ENCODE measurements at places on chromosomes 4 and X.

DNA sequence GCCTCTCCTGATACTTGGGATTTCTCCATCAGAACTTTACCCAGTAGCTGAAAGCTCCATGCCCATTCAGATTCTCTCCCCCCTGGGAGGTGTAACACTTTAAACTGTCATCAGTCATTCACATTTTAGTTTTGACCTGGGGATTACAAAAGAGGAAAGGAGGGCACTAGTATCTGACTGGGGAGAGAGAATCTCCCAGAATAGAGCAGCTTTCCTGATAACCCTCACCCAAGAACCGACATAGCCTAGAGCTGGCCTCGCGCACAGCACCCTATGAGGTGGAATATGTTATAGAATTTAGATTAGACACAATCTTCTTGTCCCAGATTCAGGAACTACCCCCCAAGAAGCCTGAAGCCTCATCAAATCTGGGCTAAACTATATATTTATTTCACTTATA lies 950.2 kb upstream of the TENM3 start:
- H3K27me3 ChIP-seq, result no peaks in the 10 kb centered on the region
- H3K36me3 ChIP-seq, result no peaks in the 10 kb centered on the region
- no peak for DNase-seq
- H3K4me3 ChIP-seq, result no peak overlapping the region

DNA sequence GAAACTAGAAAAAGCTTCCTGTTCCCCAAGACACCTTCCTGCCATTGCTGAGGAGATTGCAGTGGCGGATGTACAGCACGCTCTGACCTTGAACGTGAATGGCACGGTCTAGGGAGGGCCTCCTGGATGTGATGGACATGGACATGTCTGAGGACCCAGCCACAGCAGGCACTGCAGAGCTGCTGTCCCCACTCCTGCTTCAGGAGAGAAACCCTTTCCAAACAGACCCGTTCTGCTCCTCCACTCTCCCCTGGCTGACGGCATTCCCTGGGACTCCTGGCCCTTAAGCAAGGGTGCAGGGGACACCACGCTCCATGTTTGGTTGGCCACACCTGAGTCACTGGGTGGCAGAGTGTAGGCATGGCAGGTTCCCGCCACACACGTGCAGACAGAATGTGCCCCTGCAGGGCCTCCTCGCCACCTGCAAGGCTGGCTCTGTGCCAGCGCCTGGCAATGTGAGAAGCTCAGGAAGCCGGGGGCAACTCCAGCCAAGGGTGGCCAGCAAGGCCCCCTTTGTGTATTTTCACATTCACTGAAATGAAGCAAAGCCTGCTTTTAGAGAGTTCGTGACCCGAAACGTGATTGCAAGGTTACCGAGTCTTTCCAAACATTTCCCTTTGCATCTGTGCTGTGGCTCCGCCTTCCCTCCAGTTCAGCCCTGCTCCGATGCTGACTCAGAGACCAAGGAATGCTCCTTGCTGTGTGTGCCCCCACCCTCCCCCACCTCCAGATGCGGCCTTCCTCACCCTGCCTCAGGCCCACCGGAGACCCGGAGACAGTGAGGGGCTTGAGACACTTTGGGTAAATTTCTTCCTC lies 46.1 kb downstream of the HTRA3 start:
- no peaks in the 10 kb centered on the region for H3K27me3 ChIP-seq
- H3K27ac ChIP-seq, result no peak overlapping the region
- peak; percentile 74 for DNase-seq
- H3K4me1 ChIP-seq, result no peaks in the 10 kb centered on the region
- H3K4me3 ChIP-seq, result no peak overlapping the region

DNA sequence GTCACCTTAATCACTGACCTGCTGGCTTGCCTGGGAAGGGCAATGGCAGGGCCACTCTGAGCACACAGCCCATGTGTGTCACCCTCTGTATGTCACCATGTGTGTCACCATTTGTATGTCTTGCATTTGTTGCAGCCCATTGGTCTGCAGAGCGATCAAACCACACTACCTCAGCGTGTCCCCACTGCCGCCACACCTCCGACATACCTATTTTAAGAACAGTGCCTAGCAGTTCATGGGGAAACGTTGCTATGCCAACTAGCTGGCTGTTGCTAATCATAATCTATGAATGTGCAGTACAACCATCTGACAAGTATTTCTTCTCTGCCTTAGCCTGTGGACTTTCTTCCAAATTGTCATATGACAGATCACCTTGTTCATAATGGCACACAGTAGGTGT lies 8.0 kb upstream of the CRMP1 start:
- H3K27me3 ChIP-seq, result no peaks in the 10 kb centered on the region
- no peaks in the 10 kb centered on the region for H3K4me1 ChIP-seq
- no peak overlapping the region for H3K27ac ChIP-seq

DNA sequence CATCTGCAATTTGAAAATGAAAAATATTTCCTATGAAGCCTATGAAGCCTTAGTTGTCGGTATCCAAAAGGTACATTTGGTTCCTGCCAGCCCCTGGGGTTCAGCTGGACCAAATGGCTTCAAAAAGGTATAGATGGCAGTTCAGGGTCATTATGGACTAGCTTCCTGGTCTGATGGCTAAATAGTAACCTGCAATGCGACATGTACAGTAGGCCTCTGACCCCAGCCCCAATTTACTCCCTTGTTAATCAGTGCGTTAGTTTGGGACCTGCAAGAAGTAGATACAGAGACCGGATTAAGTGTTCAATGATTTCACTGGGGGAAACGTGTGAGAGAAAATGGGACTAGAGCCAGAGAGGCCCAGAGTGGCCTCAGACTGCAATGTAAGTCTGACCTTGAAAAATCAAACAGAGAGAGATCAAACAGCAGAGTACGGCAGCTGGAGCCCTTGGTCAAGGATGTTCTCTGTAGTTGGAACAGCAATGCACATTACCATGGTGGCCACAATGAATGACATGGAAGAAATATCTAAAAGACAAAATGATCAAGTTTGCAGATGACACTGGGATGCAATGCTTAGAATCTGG lies 115.0 kb upstream of the MBNL3 start:
- no peaks in the 10 kb centered on the region for H3K36me3 ChIP-seq
- H3K4me1 ChIP-seq, result no peaks in the 10 kb centered on the region
- H3K27ac ChIP-seq, result no peak overlapping the region
- DNase-seq, result no peak
- no peak overlapping the region for H3K4me3 ChIP-seq

DNA sequence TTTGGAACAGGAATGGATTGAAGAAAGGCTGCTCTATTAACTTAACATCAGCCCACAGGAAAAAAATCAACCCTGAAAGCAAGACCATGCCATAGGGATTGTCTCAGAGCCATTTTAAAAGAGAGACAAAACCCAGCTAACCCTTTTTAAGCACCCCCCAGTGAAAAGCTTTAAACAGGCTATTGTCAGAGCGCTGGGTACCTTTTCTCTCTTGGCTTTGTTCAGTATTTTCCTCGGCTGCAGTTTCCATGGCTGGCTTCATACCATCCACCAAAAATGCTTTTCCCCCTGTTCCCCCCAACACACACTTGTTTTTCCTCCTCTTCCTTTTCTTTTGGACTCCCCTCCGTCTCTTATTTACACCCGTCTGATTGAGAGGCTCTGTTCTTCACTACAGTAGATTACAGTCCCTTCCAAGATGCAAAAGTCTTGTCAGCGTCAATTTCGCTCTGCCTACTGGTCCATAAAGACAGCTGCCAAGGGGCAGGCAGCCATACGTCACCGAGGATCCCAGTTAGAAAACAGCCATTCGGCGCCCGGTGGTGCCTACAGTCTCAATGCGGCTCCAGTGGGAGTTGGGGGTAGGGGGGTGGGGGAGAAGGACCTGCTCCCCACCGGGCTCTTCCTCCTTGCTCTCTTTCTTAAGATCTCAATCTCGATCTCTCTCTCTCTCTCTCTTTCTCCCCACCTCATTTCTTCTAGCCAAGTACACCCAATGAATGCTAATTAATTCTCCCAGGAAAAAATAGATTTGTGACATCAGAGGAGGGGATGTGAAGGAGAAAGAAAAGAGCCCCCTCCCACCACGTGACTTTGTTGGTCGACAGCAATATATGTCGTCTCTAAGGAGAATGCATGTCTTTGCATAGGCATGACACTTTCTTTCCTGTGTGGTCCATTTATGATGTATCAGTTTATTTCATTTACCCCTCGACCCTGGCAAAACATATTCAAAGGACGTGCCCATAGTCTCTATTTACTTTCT lies at the start of gene GPM6B:
Gene GPM6B, minus strand, starts transcription at position 451 of the 985 bp plus-strand sequence. Its CDS starts 189 bp downstream, at position 262.
- H3K36me3 ChIP-seq, result no peaks in the 10 kb centered on the region
- no peak within 1 kb of the TSS for H3K4me3 ChIP-seq
- no peaks in the 10 kb centered on the region for H3K4me1 ChIP-seq
- H3K27ac ChIP-seq, result no peak within 1 kb of the TSS

DNA sequence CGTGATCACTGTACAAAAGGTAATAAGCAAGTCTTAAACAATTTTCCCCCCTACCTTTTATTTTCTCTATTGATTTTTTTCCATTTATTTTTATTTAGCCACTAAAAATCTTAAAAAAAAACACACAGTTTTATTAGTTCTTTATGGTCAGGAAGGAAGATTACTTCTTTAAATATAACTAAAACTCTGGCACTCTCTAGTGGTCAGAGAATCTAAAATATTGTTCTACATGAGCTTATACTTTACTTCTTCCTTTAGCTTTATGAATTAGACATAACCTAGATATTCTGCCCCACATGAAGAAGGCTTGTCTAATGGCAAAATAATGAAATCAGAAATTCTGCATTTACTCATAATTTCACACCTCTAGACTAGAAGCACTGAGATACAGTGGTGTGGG lies 135.2 kb downstream of the PDE5A start:
- DNase-seq, result no peak
- H3K4me1 ChIP-seq, result no peaks in the 10 kb centered on the region
- no peaks in the 10 kb centered on the region for H3K27me3 ChIP-seq
- H3K27ac ChIP-seq, result no peak overlapping the region
- H3K4me3 ChIP-seq, result no peak overlapping the region
- peaks cover 2% of the 10 kb centered on the region for H3K36me3 ChIP-seq

GRCh38 chr4:133154725-133155124 lies 5.6 kb downstream of the PCDH10 start:
- no peaks in the 10 kb centered on the region for H3K27me3 ChIP-seq
- H3K4me1 ChIP-seq, result no peaks in the 10 kb centered on the region
- H3K4me3 ChIP-seq, result no peak overlapping the region
- no peak overlapping the region for H3K27ac ChIP-seq

GRCh38 chr4:165345666-165346417 lies 18.4 kb downstream of the MSMO1 start:
- no peak overlapping the region for H3K27ac ChIP-seq
- no peaks in the 10 kb centered on the region for H3K4me1 ChIP-seq
- H3K36me3 ChIP-seq, result no peaks in the 10 kb centered on the region
- no peak for DNase-seq

- H3K27me3 ChIP-seq, result no peaks in the 10 kb centered on the region
- no peaks in the 10 kb centered on the region for H3K4me1 ChIP-seq
- no peak for DNase-seq
- no peaks in the 10 kb centered on the region for H3K36me3 ChIP-seq
- no peak overlapping the region for H3K4me3 ChIP-seq
Measured at GRCh38 chr4:175470131-175470530, 341.9 kb downstream of the GPM6A start.
